Ovary (tissue), 10 donors: ENCODE measurements at places on chromosomes 1 and 21. TPM values are rescaled to one million over a fixed set of nuclear protein-coding genes. Genes with fewer than 3 reads are reported as not detected.

The SLAMF6 gene
- total RNA-seq: not detected

The LRRC7 gene
- 0.12 TPM for total RNA-seq

The FAM177B gene
- total RNA-seq: not detected

The THEMIS2 gene
- total RNA-seq: 3.5 TPM

The PLPPR4 gene
- total RNA-seq: not detected

The SMIM1 gene
- 22.1 TPM for total RNA-seq

The AIM2 gene
- not detected for total RNA-seq

The ERO1B gene
- total RNA-seq: 11.0 TPM

GRCh38 chr1:45721207-45721606 is 29.2 kb downstream of the IPP start:
- no peaks in the 10 kb centered on the region for H3K27me3 ChIP-seq
- no peak for DNase-seq
- no peaks in the 10 kb centered on the region for H3K4me1 ChIP-seq
- no peak overlapping the region for H3K4me3 ChIP-seq

GRCh38 chr1:170290991-170291390 is 145.2 kb downstream of the NTMT2 start:
- DNase-seq: no peak
- no peak overlapping the region for H3K4me3 ChIP-seq
- H3K4me1 ChIP-seq: no peaks in the 10 kb centered on the region

GRCh38 chr1:111882986-111883560 is 106.4 kb downstream of the KCND3 start:
- H3K27me3 ChIP-seq: no peaks in the 10 kb centered on the region
- peaks cover 1% of the 10 kb centered on the region for H3K4me1 ChIP-seq
- no peaks in the 10 kb centered on the region for H3K36me3 ChIP-seq
- H3K27ac ChIP-seq: no peak overlapping the region
- DNase-seq: no peak

- DNase-seq: peak; percentile 12
- no peak overlapping the region for H3K27ac ChIP-seq
- no peak overlapping the region for H3K4me3 ChIP-seq
- no peaks in the 10 kb centered on the region for H3K27me3 ChIP-seq
- no peaks in the 10 kb centered on the region for H3K36me3 ChIP-seq
Measured at GRCh38 chr21:45537746-45538291, 4.4 kb downstream of the SLC19A1 start.

- peaks cover 4% of the 10 kb centered on the region for H3K4me1 ChIP-seq
- no peak for DNase-seq
- no peaks in the 10 kb centered on the region for H3K36me3 ChIP-seq
- no peaks in the 10 kb centered on the region for H3K27me3 ChIP-seq
- H3K4me3 ChIP-seq: no peak overlapping the region
Measured at GRCh38 chr1:24803220-24803619, 58.0 kb downstream of the CLIC4 start.

- no peaks in the 10 kb centered on the region for H3K4me1 ChIP-seq
- no peaks in the 10 kb centered on the region for H3K27me3 ChIP-seq
- no peaks in the 10 kb centered on the region for H3K36me3 ChIP-seq
- no peak overlapping the region for H3K4me3 ChIP-seq
- H3K27ac ChIP-seq: no peak overlapping the region
Measured at GRCh38 chr1:62245201-62245600, 50.6 kb downstream of the L1TD1 start.

- no peak overlapping the region for H3K27ac ChIP-seq
- H3K4me3 ChIP-seq: no peak overlapping the region
- no peaks in the 10 kb centered on the region for H3K36me3 ChIP-seq
- H3K27me3 ChIP-seq: no peaks in the 10 kb centered on the region
- H3K4me1 ChIP-seq: no peaks in the 10 kb centered on the region
- DNase-seq: no peak
Measured at GRCh38 chr1:59085101-59085500, 211.8 kb upstream of the FGGY start.

GRCh38 chr1:173175514-173176145 is 31.5 kb downstream of the TNFSF4 start:
- no peak for DNase-seq
- H3K36me3 ChIP-seq: no peaks in the 10 kb centered on the region
- H3K27ac ChIP-seq: no peak overlapping the region
- H3K27me3 ChIP-seq: no peaks in the 10 kb centered on the region
- H3K4me3 ChIP-seq: no peak overlapping the region

DNA sequence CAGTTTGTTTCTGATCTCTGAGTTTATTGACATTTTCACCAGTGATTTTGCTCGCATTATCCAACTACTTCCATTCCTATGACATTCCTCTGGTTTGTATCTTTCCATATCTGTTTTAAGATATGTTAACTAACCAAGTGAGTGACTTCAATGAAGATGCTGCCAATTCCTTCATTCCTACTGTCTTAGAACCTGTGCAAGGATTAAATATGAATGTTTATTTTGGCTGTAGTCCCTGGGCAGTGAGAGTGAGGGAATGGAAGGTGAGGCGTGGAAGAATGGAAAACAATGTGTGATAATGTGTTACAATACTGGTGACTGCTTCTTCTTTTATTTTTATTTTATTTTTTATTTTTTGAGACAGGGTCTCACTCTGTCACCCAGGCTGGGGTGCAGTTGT is 183.0 kb downstream of the SDCCAG8 start:
- H3K4me3 ChIP-seq: no peak overlapping the region
- H3K27me3 ChIP-seq: no peaks in the 10 kb centered on the region
- DNase-seq: no peak
- H3K36me3 ChIP-seq: no peaks in the 10 kb centered on the region
- H3K4me1 ChIP-seq: peaks cover 4% of the 10 kb centered on the region
- H3K27ac ChIP-seq: no peak overlapping the region

GRCh38 chr1:12339811-12340543 is 110.1 kb downstream of the VPS13D start:
- no peaks in the 10 kb centered on the region for H3K36me3 ChIP-seq
- H3K27me3 ChIP-seq: no peaks in the 10 kb centered on the region
- DNase-seq: no peak
- no peak overlapping the region for H3K27ac ChIP-seq
- peaks cover 26% of the 10 kb centered on the region for H3K4me1 ChIP-seq

GRCh38 chr1:87979079-87979478 is 650.4 kb downstream of the LMO4 start:
- no peak overlapping the region for H3K27ac ChIP-seq
- H3K4me1 ChIP-seq: no peaks in the 10 kb centered on the region
- H3K27me3 ChIP-seq: no peaks in the 10 kb centered on the region
- H3K4me3 ChIP-seq: no peak overlapping the region
- DNase-seq: no peak
- no peaks in the 10 kb centered on the region for H3K36me3 ChIP-seq

DNA sequence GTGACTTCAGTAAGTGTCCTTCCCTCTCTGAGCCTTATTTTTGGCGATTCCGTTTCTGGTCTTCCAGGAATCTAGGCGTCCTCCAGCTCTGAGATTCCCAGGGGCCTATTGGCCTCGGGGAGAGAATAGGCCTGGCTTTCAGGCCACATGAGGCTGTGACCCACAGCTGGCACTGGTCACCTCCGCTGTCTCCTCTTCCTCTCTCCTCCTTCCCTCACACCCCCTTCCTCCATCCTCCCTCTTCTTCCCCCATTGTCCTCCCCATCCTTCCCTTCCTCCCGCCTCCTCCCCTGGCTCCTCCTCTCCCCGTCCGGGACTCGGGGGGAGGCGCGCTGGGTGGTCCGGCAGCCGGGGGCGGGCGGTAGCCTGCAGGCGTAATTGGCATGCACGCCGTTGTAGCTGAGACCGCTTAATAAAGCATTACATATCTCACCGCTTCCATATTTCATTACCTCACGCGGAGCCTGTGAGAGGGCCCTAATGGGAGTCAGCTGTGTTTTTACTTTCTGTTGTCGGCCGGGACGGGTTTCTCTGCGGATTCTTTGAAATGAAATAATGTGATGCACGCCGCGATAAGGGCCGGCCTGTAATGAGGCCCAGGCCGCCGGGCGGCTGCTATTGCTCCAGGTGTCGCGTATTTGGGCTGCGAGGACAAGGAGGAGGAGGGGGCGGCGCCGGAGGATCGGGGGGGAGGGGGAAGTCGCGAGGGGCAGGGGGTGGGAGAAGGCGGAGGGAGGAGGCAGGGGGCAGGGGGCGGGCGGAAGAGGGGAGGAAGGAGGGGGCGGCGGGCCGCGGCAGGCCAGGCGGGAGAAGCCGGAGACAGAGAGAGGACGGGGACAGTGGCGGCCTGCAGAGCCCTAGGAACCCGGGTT is 95.3 kb downstream of the FOXD2 start:
- no peak overlapping the region for H3K27ac ChIP-seq
- no peaks in the 10 kb centered on the region for H3K4me1 ChIP-seq
- DNase-seq: peak; percentile 21
- H3K4me3 ChIP-seq: peak overlapping the region; percentile 37
- no peaks in the 10 kb centered on the region for H3K36me3 ChIP-seq

GRCh38 chr1:24666794-24667193 is 23.7 kb downstream of the SRRM1 start:
- no peaks in the 10 kb centered on the region for H3K27me3 ChIP-seq
- no peaks in the 10 kb centered on the region for H3K36me3 ChIP-seq
- no peak overlapping the region for H3K27ac ChIP-seq
- DNase-seq: no peak

GRCh38 chr1:205484985-205485967 is 19.2 kb upstream of the CDK18 start:
- H3K4me3 ChIP-seq: no peak overlapping the region
- no peaks in the 10 kb centered on the region for H3K36me3 ChIP-seq
- no peak overlapping the region for H3K27ac ChIP-seq
- peaks cover 3% of the 10 kb centered on the region for H3K4me1 ChIP-seq
- no peaks in the 10 kb centered on the region for H3K27me3 ChIP-seq

GRCh38 chr21:42837421-42838211 is 41.7 kb downstream of the WDR4 start:
- peaks cover 2% of the 10 kb centered on the region for H3K4me1 ChIP-seq
- no peaks in the 10 kb centered on the region for H3K36me3 ChIP-seq
- no peak for DNase-seq
- H3K4me3 ChIP-seq: no peak overlapping the region
- no peak overlapping the region for H3K27ac ChIP-seq

DNA sequence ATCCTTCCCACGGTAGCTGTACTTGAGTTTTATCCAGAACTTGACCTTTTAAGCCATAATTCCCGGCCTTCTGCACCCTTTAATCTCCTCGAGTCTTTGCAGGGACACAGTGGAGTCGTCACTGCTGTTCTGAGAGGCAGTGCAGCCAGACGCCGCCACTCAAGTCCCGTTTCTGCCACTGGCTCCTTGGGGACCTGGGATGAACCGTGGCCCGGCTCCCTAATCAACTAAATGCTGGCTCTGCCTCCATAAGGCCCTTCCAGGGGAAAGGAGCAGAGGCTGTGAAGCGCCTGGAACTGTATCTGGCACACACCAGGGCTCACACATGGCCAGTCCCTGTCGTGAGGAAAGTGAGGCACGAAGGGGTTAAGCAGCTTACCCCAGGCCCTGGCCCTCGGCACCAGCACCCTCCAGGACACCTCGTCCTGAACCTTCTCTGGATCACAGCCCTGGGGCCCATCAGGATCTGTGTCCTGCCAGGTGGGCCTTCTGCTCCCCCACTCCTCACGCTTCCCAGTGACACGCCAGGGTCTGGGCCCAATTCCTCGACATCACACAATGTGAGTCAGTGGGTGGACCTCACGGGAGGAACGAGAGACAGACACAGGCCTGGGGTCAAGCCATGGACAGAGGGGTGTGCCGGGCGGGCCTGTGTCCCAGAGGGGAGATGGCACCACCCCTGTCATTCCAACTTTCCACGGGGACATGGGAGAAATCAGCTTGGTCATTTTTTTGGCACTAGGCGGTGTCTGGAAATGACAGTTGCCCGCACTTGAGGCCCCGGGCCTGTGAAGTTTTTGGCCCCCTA is 23.5 kb upstream of the C1orf174 start:
- no peaks in the 10 kb centered on the region for H3K36me3 ChIP-seq
- H3K4me1 ChIP-seq: no peaks in the 10 kb centered on the region
- no peaks in the 10 kb centered on the region for H3K27me3 ChIP-seq
- H3K4me3 ChIP-seq: no peak overlapping the region
- H3K27ac ChIP-seq: no peak overlapping the region

GRCh38 chr1:147245129-147245528 is 2.6 kb downstream of the CHD1L start:
- H3K36me3 ChIP-seq: no peaks in the 10 kb centered on the region
- DNase-seq: no peak
- no peak overlapping the region for H3K4me3 ChIP-seq
- H3K27me3 ChIP-seq: no peaks in the 10 kb centered on the region

- DNase-seq: peak; percentile 41
- no peak overlapping the region for H3K4me3 ChIP-seq
- no peaks in the 10 kb centered on the region for H3K36me3 ChIP-seq
- no peaks in the 10 kb centered on the region for H3K4me1 ChIP-seq
- H3K27ac ChIP-seq: no peak overlapping the region
Measured at GRCh38 chr1:67532452-67533216, 102.4 kb upstream of the SERBP1 start.

- no peaks in the 10 kb centered on the region for H3K27me3 ChIP-seq
- H3K4me1 ChIP-seq: no peaks in the 10 kb centered on the region
- no peak for DNase-seq
- H3K4me3 ChIP-seq: no peak overlapping the region
- no peaks in the 10 kb centered on the region for H3K36me3 ChIP-seq
Measured at GRCh38 chr1:192133350-192133926, 24.8 kb upstream of the RGS18 start.

- H3K36me3 ChIP-seq: no peaks in the 10 kb centered on the region
- H3K4me3 ChIP-seq: no peak overlapping the region
- DNase-seq: no peak
- no peak overlapping the region for H3K27ac ChIP-seq
- H3K27me3 ChIP-seq: no peaks in the 10 kb centered on the region
- no peaks in the 10 kb centered on the region for H3K4me1 ChIP-seq
Measured at GRCh38 chr1:44219301-44219626, 6.0 kb downstream of the DMAP1 start.

GRCh38 chr21:43348801-43349261 is 78.1 kb downstream of the SIK1 start:
- H3K4me3 ChIP-seq: no peak overlapping the region
- H3K27ac ChIP-seq: no peak overlapping the region
- no peak for DNase-seq
- H3K27me3 ChIP-seq: no peaks in the 10 kb centered on the region
- no peaks in the 10 kb centered on the region for H3K36me3 ChIP-seq
- peaks cover 9% of the 10 kb centered on the region for H3K4me1 ChIP-seq

- DNase-seq: no peak
- H3K27me3 ChIP-seq: no peaks in the 10 kb centered on the region
- no peaks in the 10 kb centered on the region for H3K4me1 ChIP-seq
- H3K36me3 ChIP-seq: no peaks in the 10 kb centered on the region
Measured at GRCh38 chr1:57122031-57122430, 156.2 kb upstream of the C8B start.

GRCh38 chr1:50454911-50455310 is 31.7 kb upstream of the DMRTA2 start:
- no peaks in the 10 kb centered on the region for H3K4me1 ChIP-seq
- no peak for DNase-seq
- H3K36me3 ChIP-seq: no peaks in the 10 kb centered on the region
- H3K4me3 ChIP-seq: no peak overlapping the region
- no peaks in the 10 kb centered on the region for H3K27me3 ChIP-seq

DNA sequence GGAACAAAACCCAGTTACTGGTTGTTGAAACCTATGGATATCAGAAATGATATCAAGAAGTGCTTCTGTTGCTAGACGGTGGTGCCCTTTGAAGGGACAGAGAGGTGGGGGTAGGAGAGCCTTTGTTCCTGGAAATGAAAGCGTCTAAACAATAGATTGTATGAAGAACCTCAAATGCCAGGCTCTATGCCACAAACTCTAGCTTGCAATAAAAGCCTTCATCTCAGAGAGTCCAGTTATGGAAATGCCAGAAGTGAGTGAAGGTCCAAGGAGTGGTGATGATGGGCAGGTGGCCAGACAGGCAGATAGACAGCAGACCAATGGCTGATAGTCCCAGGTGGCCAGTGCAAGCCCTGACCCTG is 414.1 kb upstream of the PROX1 start:
- no peak for DNase-seq
- no peaks in the 10 kb centered on the region for H3K4me1 ChIP-seq

- no peak overlapping the region for H3K4me3 ChIP-seq
- peaks cover 1% of the 10 kb centered on the region for H3K4me1 ChIP-seq
- H3K36me3 ChIP-seq: no peaks in the 10 kb centered on the region
- no peak overlapping the region for H3K27ac ChIP-seq
- no peaks in the 10 kb centered on the region for H3K27me3 ChIP-seq
Measured at GRCh38 chr1:93349231-93350135, 3.8 kb downstream of the DR1 start.
